ENCODE measurements at places on chromosomes 16 and 17. TPM values are rescaled to one million over a fixed set of nuclear protein-coding genes. Genes with fewer than 3 reads are reported as not detected.

Gene VTN
- not detected for total RNA-seq

DNA sequence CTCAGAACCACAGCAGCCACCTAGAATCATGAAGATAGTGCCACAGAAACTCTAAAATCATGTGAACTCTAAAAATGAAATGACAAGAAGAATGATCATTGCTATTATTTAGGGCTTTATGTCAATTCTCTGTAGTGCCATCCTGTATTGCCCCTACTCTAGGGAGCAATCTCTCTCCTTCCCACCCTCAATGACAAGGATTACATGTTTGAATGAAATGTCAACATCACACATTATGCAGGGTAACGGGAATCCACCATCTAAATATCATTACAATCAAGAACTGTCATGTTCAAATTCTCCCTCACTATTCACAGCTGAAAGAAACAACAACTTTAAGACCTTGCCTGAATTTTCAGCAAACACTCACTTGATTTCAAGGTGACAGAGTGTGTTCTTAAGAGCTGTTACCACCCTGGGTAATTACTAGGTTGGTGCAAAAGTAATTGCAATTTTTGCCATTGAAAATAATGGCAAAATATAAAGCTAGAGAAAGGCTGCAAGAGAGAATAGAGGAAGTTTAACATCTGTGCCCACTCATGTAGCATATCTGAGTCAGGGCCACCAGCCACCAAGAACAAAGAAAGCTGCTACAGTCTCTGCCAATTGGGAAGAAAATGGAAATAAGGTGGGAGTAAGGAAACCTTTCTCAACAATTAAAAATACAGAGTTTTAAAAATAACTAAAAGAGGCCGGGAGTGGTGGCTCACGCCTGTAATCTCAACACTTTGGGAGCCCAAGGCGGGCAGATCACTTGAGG lies 112.8 kb upstream of the PSMD7 start:
- no peaks in the 10 kb centered on the region for H3K36me3 ChIP-seq
- H3K4me1 ChIP-seq: no peaks in the 10 kb centered on the region
- H3K27me3 ChIP-seq: peaks cover 4% of the 10 kb centered on the region

GRCh38 chr17:63685041-63685440 lies 14.9 kb downstream of the LIMD2 start:
- H3K4me3 ChIP-seq: no peak overlapping the region
- H3K4me1 ChIP-seq: peaks cover 18% of the 10 kb centered on the region
- H3K27ac ChIP-seq: no peak overlapping the region
- H3K36me3 ChIP-seq: peaks cover 8% of the 10 kb centered on the region

DNA sequence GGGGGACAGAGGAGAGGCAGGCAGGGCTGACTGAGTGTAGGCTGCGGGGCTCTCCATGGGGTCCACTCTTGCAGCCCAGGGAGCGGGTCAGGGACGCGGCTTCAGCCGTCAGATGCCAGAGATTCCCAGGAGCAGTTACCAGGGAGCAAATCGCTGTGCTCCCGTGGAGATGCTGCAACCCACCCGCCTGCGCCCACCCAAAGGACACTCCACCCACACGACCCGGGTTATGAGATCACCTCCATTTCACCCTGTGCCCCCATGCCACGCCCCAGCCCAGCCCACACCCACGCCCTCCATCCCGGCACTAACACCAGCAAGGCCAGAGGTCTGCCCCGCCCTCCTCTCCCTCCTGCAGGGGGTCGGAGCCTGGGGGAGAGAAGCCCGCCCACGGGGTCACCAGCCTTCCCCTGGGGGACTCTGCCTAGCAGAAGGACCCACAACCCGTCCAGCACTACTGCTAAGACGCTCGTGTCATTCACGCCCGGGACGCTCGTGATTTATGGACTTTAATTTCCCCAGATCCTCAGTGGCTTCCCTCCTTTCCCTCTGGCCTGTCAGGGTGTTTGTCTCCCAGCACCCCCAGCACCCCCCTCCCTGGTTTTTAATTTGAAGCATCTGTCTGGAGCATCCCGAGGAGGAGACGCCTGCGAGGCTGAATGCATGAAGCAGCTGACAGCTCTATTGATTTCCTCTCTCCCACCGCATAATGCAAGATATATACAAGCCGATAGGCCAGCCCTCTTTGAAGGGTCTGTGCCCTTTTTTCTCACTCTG lies 6.7 kb upstream of the RPL38 start:
- H3K4me3 ChIP-seq: no peak overlapping the region
- H3K27ac ChIP-seq: no peak overlapping the region
- peaks cover 4% of the 10 kb centered on the region for H3K4me1 ChIP-seq
- H3K27me3 ChIP-seq: peaks cover 32% of the 10 kb centered on the region
- no peaks in the 10 kb centered on the region for H3K36me3 ChIP-seq

All from activated CD4-positive, alpha-beta memory T cell treated with anti-CD3 and anti-CD28 coated beads for 36 hours (primary cell).